NCI-H2029 (cell line): ENCODE measurements at places on chromosomes 3 and 15.

DNA sequence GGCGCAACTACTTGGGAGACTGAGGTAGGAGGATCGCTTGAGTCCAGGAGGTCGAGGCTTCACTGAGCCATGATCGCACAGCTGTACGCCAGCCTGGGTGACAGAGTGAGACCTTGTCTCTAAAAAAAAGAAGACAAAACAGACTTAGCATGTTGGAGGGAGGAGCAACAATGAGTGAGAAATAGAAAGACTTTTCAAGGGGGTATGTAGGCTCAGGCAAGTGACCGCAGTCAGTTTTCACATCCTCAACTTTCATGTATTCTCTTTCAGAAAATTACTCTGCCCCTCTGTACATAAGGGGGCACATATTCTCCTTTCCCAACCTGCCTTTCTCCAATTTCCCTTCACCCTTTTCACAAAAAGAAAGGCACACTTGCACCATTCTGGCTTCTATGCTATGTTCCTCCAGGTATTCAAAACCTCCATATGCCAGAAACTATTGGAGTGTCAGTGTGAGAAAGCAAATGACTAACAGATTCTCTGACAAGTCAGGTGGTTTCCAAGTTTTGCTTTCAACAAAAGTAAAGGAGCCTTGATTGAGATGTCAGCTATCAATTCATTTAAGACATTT, 7.6 kb downstream of the NSUN3 start:
- DNase-seq: no peak

DNA sequence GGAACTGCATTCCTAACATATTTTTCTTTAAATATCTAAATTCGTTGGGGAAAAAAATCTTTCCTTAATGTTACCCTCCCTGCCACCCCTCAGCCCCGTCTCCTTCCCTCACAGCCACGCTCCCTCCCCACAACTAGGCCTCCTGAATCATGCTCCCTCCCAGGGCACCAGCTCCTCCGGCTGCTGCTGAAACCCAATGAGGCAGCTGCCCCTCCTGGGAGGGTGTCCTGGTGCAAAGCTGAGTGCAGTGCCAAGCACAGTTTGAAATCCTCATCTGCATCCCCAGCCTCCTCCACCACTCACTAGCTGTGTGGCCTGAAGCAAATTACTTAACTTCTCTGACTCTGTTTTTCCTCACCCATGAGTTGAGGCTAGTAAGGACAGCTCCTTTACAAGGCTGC, 2.7 kb upstream of the NR2E3 start:
- no peak for DNase-seq

- no peak for DNase-seq
These were observed 12.3 kb upstream of the ULK4 start for GRCh38 chr3:41974223-41974622.

DNA sequence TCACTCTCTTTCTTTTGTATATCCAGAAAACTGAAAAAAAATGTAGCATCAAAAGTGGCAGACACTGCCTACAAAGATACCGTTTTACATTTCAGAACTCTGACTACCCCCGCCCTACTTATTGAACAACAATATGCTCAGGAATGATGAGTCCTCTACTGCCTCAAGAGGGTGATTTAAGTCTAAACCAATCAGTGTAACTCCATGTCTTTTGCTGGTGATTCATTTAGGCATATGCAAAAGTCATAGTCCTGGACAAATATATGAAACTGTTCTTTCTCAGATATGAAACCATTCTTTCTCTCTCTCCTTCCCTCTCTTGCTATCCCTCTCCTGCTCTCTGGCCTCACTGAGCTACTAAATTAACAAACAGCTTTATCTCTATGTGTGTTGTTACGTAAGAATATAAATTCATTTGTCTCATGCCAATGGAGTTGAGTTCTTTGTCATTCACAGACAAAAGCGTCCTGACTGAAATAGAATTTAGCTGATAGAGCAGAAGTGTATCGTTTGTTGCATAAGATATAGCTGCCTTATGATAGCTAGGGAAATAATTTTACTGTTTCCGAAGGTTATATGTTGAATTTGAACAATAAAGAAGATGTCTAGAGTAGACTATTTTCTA, 133.7 kb upstream of the OSTN start:
- DNase-seq: no peak

DNA sequence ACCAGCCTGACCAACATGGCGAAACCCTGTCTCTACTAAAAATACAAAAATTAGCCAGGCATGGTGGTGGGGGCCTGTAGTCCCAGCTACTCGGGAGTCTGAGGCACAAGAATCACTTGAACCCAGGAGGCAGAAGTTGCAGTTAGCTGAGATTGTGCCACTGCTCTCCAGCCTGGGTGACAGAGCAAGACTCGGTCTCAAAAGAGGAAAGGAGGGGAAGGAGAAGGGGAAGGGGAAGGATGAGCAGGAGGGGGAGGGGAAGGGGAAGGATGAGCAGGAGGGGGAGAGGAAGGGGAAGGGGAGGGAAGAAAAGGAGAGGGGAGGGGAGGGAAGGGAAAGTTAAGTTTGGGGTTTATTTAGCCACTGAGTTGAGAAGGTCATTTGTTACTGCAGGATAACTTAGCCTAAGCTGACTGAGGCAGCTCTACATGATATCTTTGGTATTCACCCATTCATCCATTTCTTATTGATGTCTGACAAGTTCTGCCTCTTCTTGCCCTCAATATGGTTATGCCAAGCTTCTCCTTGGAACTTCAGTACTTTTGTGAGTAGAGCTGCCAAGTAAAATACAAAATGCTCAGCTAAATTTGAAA, 15.9 kb upstream of the ABHD2 start:
- no peak for DNase-seq

GRCh38 chr3:187810021-187810446, 64.8 kb upstream of the BCL6 start:
- no peak for DNase-seq

- DNase-seq: no peak
These were observed 5.0 kb upstream of the CACNA1D start for GRCh38 chr3:53489386-53489785.

DNA sequence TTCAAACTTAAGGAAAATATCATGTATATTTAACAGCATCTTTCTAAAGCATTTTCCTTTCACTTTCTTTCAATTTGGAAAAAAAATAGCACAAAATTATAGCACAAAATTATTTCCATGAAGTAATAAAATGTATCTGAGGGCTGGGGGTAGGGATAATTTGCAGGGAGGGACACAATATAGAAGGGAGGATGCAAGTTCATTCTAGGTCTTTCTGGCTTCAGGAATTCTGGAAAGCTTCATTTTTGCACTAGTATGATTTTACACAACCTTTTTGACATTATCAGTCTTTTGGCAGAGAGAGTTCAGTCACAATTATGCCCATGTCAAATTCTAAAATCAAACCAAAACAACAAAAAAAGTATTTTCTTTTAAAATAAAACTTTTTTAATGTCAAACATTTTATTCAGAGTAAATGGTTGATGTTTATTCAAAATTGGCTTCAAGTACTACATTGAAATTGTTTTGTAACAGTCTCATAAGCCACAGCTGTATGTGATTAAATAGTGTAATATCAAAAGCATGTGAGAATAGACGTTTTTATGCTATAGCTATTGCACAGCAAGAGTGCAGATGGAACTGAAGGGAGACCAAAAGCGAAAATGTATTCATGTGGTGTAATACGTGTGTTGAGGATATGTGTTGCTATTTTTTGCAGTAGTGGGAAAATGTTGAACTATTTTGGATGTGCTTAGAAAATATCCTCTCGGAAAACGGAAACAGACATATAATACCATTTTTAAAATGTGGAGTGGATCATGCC, 5.8 kb downstream of the RBMS3 start:
- DNase-seq: no peak

DNA sequence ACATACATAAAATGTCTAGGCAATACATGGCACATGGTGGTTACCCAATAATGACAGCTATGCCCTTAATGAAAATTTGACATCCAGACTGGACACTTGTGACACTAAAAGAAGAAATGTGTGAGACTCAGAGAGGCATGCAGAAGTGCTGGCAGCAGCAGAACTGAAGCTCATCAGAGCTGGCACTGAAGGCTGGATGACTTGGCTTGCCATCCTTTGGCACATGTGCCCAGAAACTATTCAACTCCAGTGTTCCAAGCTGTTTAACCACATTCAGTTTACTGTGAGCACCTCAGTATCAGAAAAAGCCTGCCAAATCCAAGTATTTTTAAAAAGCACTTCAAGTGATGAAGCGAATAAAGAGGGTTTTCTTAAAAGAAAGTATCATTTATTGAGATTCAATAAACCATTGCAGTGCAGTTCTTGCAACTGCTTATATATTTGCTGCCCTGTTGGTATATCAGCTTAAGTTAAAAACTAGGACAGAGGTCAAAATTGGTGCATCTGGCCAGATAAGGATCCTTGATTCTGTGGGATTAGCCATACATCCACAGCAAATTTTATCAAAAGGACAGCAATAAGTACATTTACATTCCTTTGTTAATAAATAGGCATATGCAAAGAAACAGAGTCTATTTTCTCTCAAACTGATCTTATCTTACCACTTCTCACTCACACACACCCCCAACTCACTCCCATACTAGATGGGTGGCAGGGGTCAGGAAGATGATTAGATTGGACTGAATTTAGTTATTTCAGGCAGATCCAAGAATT, 15.8 kb downstream of the IGSF11 start:
- DNase-seq: no peak

DNA sequence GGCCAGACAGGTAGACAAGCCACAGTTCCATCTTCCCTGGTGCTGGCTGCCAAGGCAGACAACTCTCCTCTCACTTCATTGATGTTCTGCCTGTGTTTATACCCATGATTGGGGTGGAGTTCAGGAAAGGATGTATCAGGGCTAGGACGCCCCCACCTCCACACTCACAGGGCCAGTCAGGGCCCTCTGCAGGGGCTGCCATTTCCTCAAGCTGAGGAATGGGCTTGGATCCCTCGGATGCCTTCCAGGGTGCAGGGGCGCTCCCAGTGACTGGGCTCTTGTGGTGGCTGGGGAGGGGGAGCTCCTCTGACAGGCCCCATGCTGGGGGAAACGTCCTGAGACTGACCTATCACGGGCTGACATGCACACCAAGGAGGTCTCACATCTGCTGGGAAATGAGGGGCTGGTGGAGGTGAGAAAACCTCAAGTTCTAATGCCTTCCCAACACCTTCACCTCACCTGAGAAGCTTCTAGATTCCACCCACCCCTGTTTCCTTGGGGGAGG, 31.4 kb downstream of the SEMA7A start:
- DNase-seq: no peak

GRCh38 chr3:131403216-131403895, 21.8 kb downstream of the NUDT16 start:
- no peak for DNase-seq

DNA sequence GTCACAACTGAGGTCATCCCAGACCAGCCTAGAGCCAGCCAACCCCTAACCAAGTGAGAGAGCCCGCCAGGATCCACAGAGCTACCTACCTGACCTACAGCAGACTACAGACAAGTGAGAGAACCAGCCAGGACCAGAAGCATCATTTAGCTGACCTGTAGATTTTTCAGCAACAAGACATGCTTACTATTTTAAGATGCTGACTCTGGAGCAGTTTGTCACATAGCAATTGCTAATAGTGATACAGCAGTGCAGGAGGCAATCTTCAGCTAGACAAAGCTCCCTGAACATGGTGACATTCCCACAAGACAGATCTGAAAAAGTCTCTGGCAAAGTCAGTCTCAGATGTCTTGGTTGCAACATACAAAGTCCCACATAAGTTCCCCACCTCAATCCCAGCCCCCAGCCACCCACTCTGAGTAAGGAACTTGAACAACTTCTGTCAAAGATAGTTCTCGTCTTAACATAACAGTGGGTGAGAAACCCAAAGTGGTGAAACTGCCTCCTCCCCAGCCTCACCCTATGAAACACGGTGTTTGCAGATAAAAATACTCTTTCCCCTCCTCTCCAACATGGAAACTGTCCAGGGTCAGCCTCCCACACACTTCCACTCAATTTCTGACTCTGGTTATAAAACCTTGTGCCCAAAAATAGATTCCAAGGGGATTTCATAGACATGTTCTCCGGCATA, 120.3 kb upstream of the SLC6A11 start:
- DNase-seq: no peak

DNA sequence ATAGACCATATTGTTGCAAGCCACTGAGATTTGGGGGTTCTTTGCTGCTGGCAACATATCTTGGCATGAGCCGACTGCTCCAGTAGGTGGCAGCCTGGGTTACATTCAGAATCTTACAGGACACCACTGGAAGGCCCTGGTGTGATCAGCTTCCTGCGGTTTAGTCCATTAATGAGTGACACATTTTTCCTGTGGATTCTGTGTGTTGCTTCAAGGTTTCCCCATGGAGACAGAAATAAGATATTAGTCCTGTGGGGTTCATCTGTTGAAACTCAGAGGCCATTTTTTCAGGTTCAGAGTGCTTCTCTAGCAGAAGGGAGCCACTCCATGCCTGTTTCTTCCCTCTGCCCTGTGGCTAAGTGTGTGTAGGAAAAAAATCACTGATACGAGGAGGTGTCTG, 116.2 kb downstream of the MFSD1 start:
- no peak for DNase-seq

GRCh38 chr15:81223346-81223971, 26.8 kb downstream of the IL16 start:
- DNase-seq: no peak

DNA sequence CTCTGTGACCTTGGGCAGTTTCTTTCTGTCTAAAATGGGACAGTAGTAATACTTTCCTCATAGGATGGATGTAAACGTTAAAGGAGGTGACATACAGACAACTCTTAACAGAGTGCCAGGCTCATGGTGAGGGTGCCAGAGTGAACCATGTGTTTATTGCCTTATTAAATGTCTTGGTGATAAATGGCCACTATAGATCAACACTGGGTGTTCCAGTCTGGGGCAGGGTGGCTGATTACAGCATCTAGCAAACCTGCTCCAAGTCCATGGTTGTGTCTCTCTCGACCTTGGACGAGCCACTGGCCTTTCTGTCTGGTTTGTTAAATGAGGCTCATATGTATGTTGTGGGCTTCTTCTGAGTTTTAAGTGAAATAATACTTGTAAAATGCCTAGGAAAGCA, 75.1 kb downstream of the TRAK1 start:
- no peak for DNase-seq

DNA sequence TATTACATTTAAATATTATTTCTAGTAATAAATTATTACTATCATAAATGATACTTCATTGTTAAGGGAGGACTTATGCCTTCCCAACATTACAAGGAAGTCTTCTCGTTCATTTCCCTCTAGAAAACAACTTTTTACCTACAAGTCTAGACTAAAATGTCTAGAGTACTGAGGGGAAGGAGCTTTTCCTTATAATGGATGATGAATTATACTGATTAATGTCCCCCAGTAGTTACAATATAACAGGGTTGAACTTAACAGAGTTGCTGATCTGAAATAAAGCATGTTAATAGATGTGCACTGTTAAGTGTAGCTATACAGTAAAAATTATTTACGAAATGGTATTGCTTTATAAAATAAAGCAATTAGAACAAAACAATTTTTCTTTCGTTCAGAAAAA, 2.7 kb upstream of the MNS1 start:
- DNase-seq: no peak

- DNase-seq: no peak
These were observed 187.1 kb downstream of the ALCAM start for GRCh38 chr3:105553851-105554250.

DNA sequence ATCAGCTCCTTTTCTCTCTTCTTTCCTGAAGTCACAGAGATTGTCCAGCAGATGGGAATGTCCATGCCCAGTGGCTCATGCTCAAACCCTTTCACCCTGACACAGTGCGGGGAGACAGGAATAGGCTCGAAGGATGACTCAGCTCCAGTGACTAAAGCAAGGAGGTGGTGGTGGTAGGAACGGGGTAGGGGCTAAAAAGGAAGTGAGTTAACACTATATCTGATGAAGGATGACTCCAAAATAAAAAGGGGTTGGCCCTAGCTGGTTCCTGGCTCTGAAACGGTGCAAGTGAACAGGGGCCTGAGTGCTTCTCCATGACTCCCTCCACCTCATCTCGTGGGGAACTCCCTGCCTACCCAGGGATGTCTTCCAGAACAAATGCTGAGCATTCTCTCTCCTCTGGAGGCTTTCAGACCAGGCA, 167.4 kb upstream of the LPP start:
- DNase-seq: no peak
